ENCODE measurements at places on chromosomes 11 and 22. TPM values are rescaled to one million over a fixed set of nuclear protein-coding genes. Genes with fewer than 3 reads are reported as not detected.

CASP4 gene
- 52.3 TPM for total RNA-seq

CADM1 gene
- total RNA-seq: 16.1 TPM

RAG1 gene
- 0.71 TPM for total RNA-seq

SBF2 gene
- 47.1 TPM for total RNA-seq

C11orf71 gene
- 7.6 TPM for total RNA-seq

ACR gene
- not detected for total RNA-seq

C22orf42 gene
- not detected for total RNA-seq

GRCh38 chr11:112784323-112785073, 176.7 kb upstream of the NCAM1 start:
- H3K4me3 ChIP-seq: no peak overlapping the region
- H3K36me3 ChIP-seq: no peaks in the 10 kb centered on the region
- no peaks in the 10 kb centered on the region for H3K27me3 ChIP-seq
- peak; percentile 88 for DNase-seq
- peak overlapping the region; percentile 80 for H3K27ac ChIP-seq
- peaks cover 43% of the 10 kb centered on the region for H3K4me1 ChIP-seq

DNA sequence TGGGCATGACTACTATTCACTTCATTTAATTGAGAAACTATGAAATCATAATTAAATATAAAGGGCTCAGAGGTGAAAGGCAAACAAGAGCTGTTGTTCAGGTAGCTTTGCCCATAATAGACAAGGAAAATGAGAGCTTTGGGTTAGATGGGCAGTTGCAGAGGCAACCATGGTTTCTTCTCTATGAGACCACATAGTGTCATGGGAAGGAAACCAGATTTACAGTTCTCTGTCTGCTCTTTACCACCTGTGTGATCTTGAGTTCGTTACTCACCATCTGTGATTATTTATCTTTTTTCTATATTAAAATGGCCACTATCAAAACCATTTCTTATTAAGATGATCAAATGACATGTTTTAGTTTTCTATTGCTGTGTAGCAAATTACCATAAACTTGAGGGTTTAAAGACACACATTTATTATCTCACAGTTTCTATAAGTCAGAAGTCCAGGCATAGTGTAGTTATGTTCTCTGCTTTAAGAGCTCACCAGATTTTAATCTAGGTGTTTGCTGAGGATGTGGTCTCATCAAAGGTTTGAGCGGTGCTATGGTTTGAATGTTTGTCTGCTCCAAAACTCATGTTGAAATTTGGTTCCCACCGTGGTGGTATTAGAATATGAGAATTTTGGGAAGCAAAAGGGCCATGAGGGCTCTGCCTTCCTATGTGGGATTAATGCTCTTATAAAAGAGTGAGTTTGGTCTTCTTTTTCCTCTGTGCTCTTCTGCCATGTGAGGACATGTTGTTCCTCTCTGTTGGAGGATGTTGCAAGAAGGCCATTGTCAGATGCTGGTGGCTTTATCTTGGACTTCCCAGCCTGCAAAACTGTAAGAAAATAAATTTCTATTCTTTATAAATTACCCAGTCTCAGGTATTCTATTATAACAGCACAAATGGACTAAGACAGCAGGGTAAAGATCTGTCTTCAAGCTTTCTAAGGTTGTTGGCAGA, 38.2 kb downstream of the OR2AG2 start:
- no peak overlapping the region for H3K27ac ChIP-seq
- no peaks in the 10 kb centered on the region for H3K27me3 ChIP-seq
- no peaks in the 10 kb centered on the region for H3K4me1 ChIP-seq
- DNase-seq: no peak

- no peak overlapping the region for H3K4me3 ChIP-seq
- H3K36me3 ChIP-seq: no peaks in the 10 kb centered on the region
- no peak for DNase-seq
- no peaks in the 10 kb centered on the region for H3K4me1 ChIP-seq
- no peaks in the 10 kb centered on the region for H3K27me3 ChIP-seq
These were observed 152.0 kb downstream of the LRRC4C start for GRCh38 chr11:41307296-41308080.

DNA sequence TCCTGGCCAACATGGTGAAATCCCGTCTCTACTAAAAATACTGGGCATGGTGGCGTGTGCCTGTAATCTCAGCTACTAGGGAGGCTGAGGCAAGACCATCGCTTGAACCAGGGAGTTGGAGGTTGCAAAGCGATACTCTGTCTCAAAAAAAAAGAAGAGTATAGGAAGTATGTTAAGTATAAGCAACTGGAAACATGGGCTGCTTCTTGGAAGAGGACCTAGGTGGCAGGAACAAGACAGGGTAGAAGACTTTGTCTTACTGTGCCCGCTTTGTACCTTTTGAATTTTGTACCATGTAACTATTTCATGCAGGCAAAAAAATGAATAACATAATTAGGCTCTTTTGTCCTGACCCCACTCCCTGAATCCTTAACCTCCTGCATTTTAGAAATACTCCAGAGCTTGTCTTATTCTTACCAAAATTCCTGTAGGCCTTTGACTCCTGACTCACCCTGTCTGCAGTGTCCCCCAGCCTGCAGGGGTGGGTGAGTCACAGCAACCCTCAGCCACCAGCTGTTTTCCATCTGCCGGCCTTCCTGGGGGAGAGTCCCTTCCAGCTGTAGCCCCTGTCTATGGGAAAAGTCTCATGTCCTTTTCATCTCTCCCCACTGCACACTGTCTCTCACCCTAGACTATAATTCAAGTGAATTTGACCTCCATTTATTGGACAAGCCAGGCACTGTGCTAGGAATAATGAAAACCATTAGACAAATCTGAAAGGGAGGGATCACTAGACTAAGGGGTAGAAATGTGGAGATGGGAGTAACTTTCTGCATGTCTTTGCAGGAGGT, 41.8 kb downstream of the TXN2 start:
- peaks cover 2% of the 10 kb centered on the region for H3K4me1 ChIP-seq
- H3K27me3 ChIP-seq: no peaks in the 10 kb centered on the region
- peak; percentile 89 for DNase-seq
- peak overlapping the region; percentile 63 for H3K27ac ChIP-seq

- no peak for DNase-seq
- H3K36me3 ChIP-seq: no peaks in the 10 kb centered on the region
- no peak overlapping the region for H3K4me3 ChIP-seq
- H3K27me3 ChIP-seq: no peaks in the 10 kb centered on the region
- H3K27ac ChIP-seq: no peak overlapping the region
These were observed 538.9 kb upstream of the ANO5 start for GRCh38 chr11:21653951-21654421.

DNA sequence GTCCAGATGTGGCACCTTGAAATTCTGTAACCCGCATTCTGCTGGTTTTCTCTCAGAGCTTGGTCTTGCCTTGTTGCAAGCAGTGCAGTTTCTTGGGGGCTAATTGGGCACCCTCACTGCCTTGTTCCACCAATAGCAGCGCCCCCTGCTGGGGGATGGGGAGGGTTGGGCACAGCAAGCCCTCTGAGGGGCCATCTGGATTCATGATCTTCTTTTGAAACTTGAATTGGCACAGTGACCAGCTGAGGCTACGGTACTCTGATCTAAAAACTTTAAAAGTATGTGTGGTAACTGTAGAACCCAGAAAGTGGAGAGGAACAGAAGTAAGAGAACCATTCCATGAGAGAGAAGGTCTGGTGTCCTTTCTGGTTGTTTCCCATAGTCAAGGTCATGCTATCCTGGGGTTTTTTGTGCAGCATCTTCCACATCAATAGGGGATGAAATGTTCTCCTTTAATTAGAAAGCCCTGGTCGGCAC, 64.2 kb downstream of the MED15 start:
- H3K27me3 ChIP-seq: no peaks in the 10 kb centered on the region
- no peak for DNase-seq
- peaks cover 35% of the 10 kb centered on the region for H3K4me1 ChIP-seq
- H3K27ac ChIP-seq: no peak overlapping the region

DNA sequence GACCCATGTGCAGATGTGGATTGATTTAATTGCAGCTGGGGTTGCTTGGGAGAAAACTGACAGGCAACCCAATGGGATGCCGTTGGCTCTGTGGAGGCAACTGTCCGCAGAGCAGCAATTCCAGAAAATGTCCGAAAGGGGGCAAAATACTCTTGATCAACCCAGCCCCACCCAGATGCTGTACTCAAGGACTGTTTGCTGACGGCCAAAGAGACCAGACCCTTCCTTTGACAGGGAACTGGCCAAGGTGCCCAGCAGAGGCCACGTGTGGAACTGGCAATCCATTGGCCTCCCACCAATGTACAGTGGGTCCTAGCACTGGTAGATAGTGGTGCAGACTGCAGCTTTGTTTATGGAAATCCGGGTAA, 29.7 kb upstream of the KCNA4 start:
- H3K36me3 ChIP-seq: no peaks in the 10 kb centered on the region
- H3K27me3 ChIP-seq: no peaks in the 10 kb centered on the region
- no peak for DNase-seq
- no peak overlapping the region for H3K27ac ChIP-seq
- H3K4me3 ChIP-seq: no peak overlapping the region

GRCh38 chr11:61850687-61851086, 22.6 kb downstream of the FADS2 start:
- no peak overlapping the region for H3K27ac ChIP-seq
- peaks cover 69% of the 10 kb centered on the region for H3K36me3 ChIP-seq
- H3K4me1 ChIP-seq: peaks cover 7% of the 10 kb centered on the region
- no peak overlapping the region for H3K4me3 ChIP-seq

GRCh38 chr11:132052904-132053303, 682.5 kb downstream of the NTM start:
- H3K27me3 ChIP-seq: no peaks in the 10 kb centered on the region
- peaks cover 11% of the 10 kb centered on the region for H3K4me1 ChIP-seq
- H3K36me3 ChIP-seq: no peaks in the 10 kb centered on the region
- no peak overlapping the region for H3K27ac ChIP-seq

GRCh38 chr11:108562746-108563581, 30.6 kb downstream of the EXPH5 start:
- no peak overlapping the region for H3K27ac ChIP-seq
- no peaks in the 10 kb centered on the region for H3K36me3 ChIP-seq
- H3K27me3 ChIP-seq: no peaks in the 10 kb centered on the region

GRCh38 chr11:121476379-121477032, 23.7 kb upstream of the SORL1-AS1 start:
- no peak for DNase-seq
- no peaks in the 10 kb centered on the region for H3K27me3 ChIP-seq
- peak overlapping the region; percentile 61 for H3K27ac ChIP-seq
- peaks cover 24% of the 10 kb centered on the region for H3K4me1 ChIP-seq

- H3K27ac ChIP-seq: peak overlapping the region; percentile 90
- peak; percentile 96 for DNase-seq
- H3K36me3 ChIP-seq: peaks cover 72% of the 10 kb centered on the region
- H3K4me3 ChIP-seq: no peak overlapping the region
These were observed 41.8 kb downstream of the OSBPL5 start for GRCh38 chr11:3123305-3123704.

- no peaks in the 10 kb centered on the region for H3K27me3 ChIP-seq
- H3K36me3 ChIP-seq: no peaks in the 10 kb centered on the region
- no peak overlapping the region for H3K4me3 ChIP-seq
These were observed 28.9 kb downstream of the SLC22A12 start for GRCh38 chr11:64619811-64620380.

GRCh38 chr22:38177926-38178604, 3.6 kb downstream of the PLA2G6 start:
- H3K27me3 ChIP-seq: no peaks in the 10 kb centered on the region
- H3K36me3 ChIP-seq: no peaks in the 10 kb centered on the region
- H3K27ac ChIP-seq: peak overlapping the region; percentile 87
- no peak overlapping the region for H3K4me3 ChIP-seq

GRCh38 chr11:1600626-1601025, 2.5 kb upstream of the KRTAP5-2 start:
- H3K27ac ChIP-seq: no peak overlapping the region
- DNase-seq: no peak
- H3K4me1 ChIP-seq: no peaks in the 10 kb centered on the region
- H3K27me3 ChIP-seq: peaks cover 8% of the 10 kb centered on the region
- H3K4me3 ChIP-seq: no peak overlapping the region

- H3K4me3 ChIP-seq: no peak overlapping the region
- H3K36me3 ChIP-seq: no peaks in the 10 kb centered on the region
- DNase-seq: no peak
These were observed 4.3 kb upstream of the CARD16 start for GRCh38 chr11:105049481-105049880.

- H3K27me3 ChIP-seq: no peaks in the 10 kb centered on the region
- no peak overlapping the region for H3K4me3 ChIP-seq
- no peak for DNase-seq
- no peak overlapping the region for H3K27ac ChIP-seq
These were observed 5.5 kb downstream of the KIAA0930 start for GRCh38 chr22:45235101-45235777.

DNA sequence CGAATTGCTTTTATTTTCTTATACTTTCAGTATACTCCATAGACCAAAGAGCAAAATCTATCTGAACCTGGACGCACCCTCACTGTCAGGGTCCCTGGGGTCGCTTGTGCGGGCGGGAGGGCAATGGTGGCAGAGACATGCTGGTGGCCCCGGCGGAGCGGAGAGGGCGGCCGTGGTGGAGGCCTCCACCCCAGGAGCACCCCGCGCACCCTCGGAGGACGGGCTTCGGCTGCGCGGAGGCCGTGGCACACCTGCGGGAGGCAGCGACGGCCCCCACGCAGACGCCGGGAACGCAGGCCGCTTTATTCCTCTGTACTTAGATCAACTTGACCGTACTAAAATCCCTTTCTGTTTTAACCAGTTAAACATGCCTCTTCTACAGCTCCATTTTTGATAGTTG, 1077.4 kb downstream of the BRD1 start:
- no peak overlapping the region for H3K27ac ChIP-seq
- H3K36me3 ChIP-seq: no peaks in the 10 kb centered on the region
- DNase-seq: peak; percentile 32
- H3K27me3 ChIP-seq: peaks cover 3% of the 10 kb centered on the region

DNA sequence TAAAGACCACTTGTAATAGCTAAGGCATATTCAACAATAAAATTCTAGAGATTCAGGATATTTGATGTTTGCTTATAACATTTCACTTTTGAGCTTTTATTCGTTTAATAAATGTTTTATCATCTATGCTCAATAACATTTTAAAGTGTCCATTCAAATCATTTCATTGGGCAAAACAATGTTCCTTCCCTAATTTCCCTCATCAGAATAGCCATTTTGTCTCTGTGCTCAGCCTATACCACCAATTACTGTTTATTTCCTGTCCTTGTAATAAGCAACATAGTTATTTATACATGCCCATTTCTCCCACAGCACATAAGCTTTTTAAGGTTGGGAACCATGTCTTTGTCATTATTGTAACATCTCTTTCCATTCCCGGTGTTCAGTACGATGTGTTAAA, 1.3 kb upstream of the SC5D start:
- no peak overlapping the region for H3K27ac ChIP-seq
- no peak for DNase-seq
- H3K36me3 ChIP-seq: no peaks in the 10 kb centered on the region
- H3K4me3 ChIP-seq: no peak overlapping the region

- no peaks in the 10 kb centered on the region for H3K36me3 ChIP-seq
- no peak overlapping the region for H3K27ac ChIP-seq
- no peak overlapping the region for H3K4me3 ChIP-seq
- no peak for DNase-seq
- peaks cover 17% of the 10 kb centered on the region for H3K4me1 ChIP-seq
These were observed 3.8 kb upstream of the DERL3 start for GRCh38 chr22:23842599-23842998.

DNA sequence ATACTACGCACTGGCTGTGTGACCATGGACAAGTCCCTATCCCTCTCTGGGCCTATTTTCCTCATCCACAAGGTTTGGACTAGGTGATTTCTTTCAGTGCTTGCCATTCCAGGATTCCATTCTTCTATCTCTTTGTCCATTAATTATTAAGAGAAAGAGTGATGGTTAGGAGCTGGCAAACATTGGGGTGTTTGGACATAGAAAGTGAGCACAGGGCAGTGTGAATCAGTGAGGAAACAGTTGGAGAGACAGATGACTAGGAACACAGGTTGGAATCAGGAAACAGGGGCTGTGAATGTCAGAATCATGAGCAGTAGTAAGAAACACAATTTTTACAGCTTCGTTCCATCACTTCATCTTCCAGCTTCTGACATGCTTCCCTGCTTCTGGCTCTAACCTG, 211.8 kb downstream of the INSC start:
- H3K4me1 ChIP-seq: no peaks in the 10 kb centered on the region
- H3K27me3 ChIP-seq: no peaks in the 10 kb centered on the region
- no peak for DNase-seq

All from sigmoid colon (tissue), 7 donors.